Esophagus squamous epithelium (tissue), 5 donors: ENCODE measurements at places on chromosomes 4 and X.
A peak's percentile ranks its signal among the peaks of the same experiment; 100 is the strongest.

- no peak overlapping the region for H3K27ac ChIP-seq
- no peaks in the 10 kb centered on the region for H3K4me1 ChIP-seq
- no peaks in the 10 kb centered on the region for H3K27me3 ChIP-seq
- no peak overlapping the region for H3K4me3 ChIP-seq
- H3K36me3 ChIP-seq: no peaks in the 10 kb centered on the region
These were observed 60.6 kb downstream of the SYTL5 start for GRCh38 chrX:38066934-38067333.

GRCh38 chr4:64000241-64000640 is 409.0 kb downstream of the TECRL start:
- H3K27ac ChIP-seq: no peak overlapping the region
- DNase-seq: no peak
- no peak overlapping the region for H3K4me3 ChIP-seq
- no peaks in the 10 kb centered on the region for H3K36me3 ChIP-seq

GRCh38 chr4:156132196-156132595 is 178.5 kb upstream of the CTSO start:
- no peak overlapping the region for H3K27ac ChIP-seq
- no peaks in the 10 kb centered on the region for H3K36me3 ChIP-seq
- no peaks in the 10 kb centered on the region for H3K27me3 ChIP-seq
- DNase-seq: no peak
- H3K4me1 ChIP-seq: no peaks in the 10 kb centered on the region

- H3K27ac ChIP-seq: no peak overlapping the region
- H3K4me3 ChIP-seq: no peak overlapping the region
- no peak for DNase-seq
- peaks cover 56% of the 10 kb centered on the region for H3K27me3 ChIP-seq
- H3K4me1 ChIP-seq: no peaks in the 10 kb centered on the region
These were observed 29.0 kb downstream of the NKX3-2 start for GRCh38 chr4:13515268-13515667.

DNA sequence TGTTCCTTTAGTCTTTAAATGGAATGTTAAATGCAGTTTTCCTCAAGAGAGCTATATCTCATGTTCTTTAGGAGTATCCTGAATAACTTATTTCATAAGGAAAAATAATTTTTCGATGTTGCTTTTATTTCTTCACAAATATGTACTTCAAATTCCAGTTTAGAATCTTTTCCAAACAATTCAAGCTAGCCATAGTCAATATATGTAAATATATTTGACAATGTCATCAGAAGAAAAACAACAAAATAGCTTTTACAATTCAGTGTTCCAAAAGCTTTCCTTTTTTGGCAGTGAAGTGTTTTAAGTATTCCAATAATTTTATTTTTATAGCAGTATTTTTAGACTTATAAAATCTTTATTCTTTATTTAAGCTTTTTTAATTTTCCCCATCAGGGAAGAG is 1532.0 kb downstream of the PCDH18 start:
- no peak for DNase-seq
- no peak overlapping the region for H3K4me3 ChIP-seq
- H3K27ac ChIP-seq: no peak overlapping the region
- no peaks in the 10 kb centered on the region for H3K27me3 ChIP-seq
- H3K4me1 ChIP-seq: no peaks in the 10 kb centered on the region

- H3K4me3 ChIP-seq: no peak overlapping the region
- no peaks in the 10 kb centered on the region for H3K36me3 ChIP-seq
These were observed 21.8 kb upstream of the CAMK2D start for GRCh38 chr4:113783289-113783688.

- no peaks in the 10 kb centered on the region for H3K27me3 ChIP-seq
- no peak overlapping the region for H3K27ac ChIP-seq
- no peaks in the 10 kb centered on the region for H3K4me1 ChIP-seq
- no peak overlapping the region for H3K4me3 ChIP-seq
These were observed 88.4 kb downstream of the TTC29 start for GRCh38 chr4:146857298-146857697.

DNA sequence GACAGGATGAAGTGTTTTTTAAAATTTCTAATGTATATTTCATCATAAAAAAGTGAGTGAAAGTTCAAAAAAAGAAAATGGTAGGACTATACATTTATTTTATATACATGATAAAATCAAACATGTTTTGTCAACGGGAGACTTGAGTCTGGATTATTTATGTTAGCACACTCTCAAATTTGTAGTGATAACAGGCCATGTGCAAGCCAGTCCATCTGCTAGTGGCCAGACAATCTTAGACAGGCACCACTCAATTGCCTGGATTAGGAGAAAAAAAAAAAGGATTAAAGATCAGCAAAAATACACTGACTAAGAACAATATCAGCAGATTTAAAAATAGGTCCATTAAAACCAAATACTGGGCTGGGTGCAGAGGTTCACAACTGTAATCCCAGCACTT is 71.9 kb downstream of the KCNIP4 start:
- no peaks in the 10 kb centered on the region for H3K27me3 ChIP-seq
- no peaks in the 10 kb centered on the region for H3K4me1 ChIP-seq
- no peaks in the 10 kb centered on the region for H3K36me3 ChIP-seq
- no peak for DNase-seq
- no peak overlapping the region for H3K4me3 ChIP-seq
- no peak overlapping the region for H3K27ac ChIP-seq

DNA sequence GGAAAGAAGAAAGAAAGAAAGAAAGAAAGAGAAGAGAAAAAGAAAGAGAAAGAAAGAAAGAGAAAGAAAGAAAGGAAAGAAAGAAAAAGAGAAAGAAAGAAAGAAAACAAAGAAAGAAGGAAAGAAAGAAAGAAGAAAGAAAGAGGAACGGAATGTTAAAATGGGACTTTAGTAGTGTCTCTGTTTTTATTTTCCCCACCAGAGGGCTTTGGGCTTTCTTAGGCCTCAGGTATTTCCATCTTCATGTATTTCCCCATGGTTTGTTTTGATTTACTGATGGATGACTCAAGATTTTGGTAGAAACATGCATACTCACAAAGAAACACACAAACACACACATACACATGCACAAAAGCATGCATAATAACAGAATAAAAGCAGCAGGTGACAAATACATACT is 181.2 kb downstream of the AFF2 start:
- no peaks in the 10 kb centered on the region for H3K27me3 ChIP-seq
- no peak overlapping the region for H3K27ac ChIP-seq
- no peaks in the 10 kb centered on the region for H3K36me3 ChIP-seq
- DNase-seq: no peak
- H3K4me1 ChIP-seq: no peaks in the 10 kb centered on the region
- no peak overlapping the region for H3K4me3 ChIP-seq

DNA sequence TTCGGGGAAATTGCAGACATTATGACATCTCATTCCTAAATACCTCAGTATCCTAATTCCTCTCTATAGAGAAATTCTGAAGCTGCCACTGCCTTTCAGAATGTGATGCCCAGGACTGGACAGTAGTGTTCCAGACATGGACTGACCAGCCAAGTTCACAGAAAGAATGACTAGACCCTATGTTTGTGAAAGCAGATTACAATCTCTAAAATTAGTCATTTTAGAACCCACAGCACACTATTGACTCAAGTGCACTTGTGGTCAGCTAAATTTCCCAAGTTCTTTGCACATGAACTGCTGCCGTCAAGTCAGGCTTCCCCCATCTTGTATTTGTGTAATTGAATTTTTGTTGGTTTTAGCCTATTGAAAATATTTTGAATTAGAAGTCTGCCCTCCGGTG is 81.0 kb upstream of the ESX1 start:
- H3K27me3 ChIP-seq: peaks cover 61% of the 10 kb centered on the region
- H3K4me3 ChIP-seq: no peak overlapping the region
- no peak overlapping the region for H3K27ac ChIP-seq
- no peaks in the 10 kb centered on the region for H3K36me3 ChIP-seq

DNA sequence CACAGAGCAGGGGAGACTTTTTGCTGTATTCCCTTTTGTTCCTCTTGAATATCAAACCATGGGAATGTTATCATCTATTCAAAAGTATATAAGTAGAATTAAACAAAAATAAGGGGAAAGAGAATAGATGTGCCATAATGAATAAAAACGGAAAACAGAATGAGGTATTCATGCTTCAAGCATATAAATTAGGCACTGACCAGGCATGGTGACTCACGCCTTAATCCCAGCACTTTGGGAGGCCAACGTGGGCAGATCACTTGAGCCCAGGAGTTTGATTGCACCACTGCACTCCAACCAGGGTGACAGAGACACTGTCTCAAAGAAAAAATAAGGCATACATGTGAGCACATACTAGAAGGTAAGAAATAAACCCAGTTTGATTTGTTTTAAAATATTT is 16.3 kb upstream of the NEUROG2 start:
- H3K27me3 ChIP-seq: no peaks in the 10 kb centered on the region
- H3K36me3 ChIP-seq: no peaks in the 10 kb centered on the region
- no peak overlapping the region for H3K4me3 ChIP-seq
- DNase-seq: no peak
- no peaks in the 10 kb centered on the region for H3K4me1 ChIP-seq

GRCh38 chrX:107978707-107979307 is 3.4 kb downstream of the TEX13B start:
- no peak for DNase-seq
- H3K36me3 ChIP-seq: no peaks in the 10 kb centered on the region
- peaks cover 5% of the 10 kb centered on the region for H3K27me3 ChIP-seq
- no peak overlapping the region for H3K4me3 ChIP-seq

DNA sequence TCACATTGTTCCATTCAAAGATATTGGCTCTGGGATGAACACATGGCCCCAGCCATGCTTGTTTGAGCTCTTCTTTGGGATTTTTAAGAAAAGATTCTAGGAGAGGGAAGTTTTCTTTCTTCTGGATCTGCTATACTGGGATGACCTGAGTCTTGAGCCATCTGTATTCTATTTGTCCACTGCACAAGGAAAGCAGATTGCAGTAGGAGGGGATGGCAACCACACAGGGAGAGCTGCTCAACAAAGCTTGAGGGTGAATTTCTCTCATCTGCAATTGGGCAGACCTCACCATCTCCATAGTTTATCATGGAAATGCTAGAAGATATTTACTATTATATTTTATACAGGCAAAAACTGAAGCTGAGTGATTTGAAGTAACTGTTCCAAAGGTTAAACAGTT is 34.3 kb downstream of the ADH7 start:
- no peak overlapping the region for H3K4me3 ChIP-seq
- H3K36me3 ChIP-seq: no peaks in the 10 kb centered on the region
- H3K4me1 ChIP-seq: peaks cover 6% of the 10 kb centered on the region
- H3K27me3 ChIP-seq: no peaks in the 10 kb centered on the region
- no peak for DNase-seq

DNA sequence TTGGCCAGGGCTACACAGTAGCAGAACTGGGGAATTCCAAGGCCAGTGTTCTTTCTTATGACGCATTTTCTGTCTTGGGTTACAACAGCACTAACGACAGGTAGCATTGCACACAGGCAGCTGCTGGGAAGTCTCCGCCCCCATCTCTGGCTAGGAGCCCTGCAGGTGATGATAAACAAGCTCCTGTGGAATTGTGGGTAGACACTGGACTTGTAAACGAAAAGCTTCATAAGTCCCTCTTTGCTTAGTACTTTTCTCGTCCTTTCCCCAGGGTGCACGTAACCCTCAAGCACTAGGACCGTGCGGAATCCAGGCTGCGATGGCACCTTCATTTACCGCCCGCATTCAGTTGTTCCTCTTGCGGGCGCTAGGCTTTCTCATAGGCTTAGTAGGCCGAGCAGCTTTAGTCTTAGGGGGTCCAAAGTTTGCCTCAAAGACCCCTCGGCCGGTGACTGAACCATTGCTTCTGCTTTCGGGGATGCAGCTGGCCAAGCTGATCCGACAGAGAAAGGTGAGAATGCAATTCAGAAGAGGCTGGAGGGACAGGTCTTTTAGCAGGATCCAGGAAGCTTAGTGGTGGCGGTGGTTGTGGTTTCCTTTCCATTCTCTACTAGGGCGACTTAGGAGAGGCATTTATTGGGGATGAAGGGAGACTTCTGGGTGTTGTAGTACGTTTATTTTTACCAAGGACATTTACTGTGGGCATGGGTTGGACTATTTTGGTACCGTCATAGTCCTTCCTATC is at the start of gene FAAH2:
TSS of gene FAAH2 (plus strand) at position 200 of the 745 bp plus-strand sequence. CDS start at position 320, 120 bp downstream.
- no peaks in the 10 kb centered on the region for H3K36me3 ChIP-seq
- peak within 1 kb of the TSS; percentile 42 for H3K4me3 ChIP-seq
- no peaks in the 10 kb centered on the region for H3K27me3 ChIP-seq

DNA sequence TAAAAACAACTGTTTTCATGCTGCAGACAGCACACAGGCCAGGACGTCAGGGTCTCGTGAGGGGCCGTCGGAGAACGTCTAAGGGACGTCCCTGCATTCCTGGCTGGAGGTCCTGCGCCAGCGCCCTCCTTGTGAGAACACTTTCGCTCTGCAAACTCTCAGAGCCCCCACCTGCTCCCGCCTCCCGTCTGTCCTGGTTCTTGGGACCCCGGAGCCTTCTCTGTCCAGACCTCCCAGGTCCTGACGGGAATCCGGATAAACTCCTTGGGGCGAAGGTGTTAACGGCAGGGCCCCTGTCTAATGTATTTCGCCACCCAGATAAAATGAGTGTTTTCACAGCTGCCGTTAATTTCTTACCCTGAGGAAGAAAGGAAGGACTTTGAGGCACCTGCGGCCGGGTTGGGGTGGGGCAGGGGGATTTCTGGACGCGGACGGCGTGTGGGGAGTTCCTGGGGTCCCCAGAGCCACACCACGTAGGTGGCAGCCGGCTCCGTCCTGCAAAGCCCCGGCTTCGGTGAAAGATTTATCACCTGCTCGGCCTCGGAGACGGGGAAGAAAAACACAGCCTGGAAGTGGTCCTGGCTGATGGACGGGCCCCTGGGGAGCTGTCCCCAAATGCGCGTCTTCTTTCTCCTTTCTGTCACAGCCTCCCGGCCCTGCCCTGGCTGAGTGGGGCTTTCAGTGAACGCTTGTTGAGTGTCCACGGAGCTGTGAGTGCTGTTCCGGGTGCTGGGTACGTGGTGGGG is 35.1 kb upstream of the PPP2R3B start:
- no peaks in the 10 kb centered on the region for H3K36me3 ChIP-seq
- DNase-seq: no peak
- no peaks in the 10 kb centered on the region for H3K4me1 ChIP-seq
- no peak overlapping the region for H3K4me3 ChIP-seq
- H3K27ac ChIP-seq: no peak overlapping the region
- H3K27me3 ChIP-seq: no peaks in the 10 kb centered on the region

DNA sequence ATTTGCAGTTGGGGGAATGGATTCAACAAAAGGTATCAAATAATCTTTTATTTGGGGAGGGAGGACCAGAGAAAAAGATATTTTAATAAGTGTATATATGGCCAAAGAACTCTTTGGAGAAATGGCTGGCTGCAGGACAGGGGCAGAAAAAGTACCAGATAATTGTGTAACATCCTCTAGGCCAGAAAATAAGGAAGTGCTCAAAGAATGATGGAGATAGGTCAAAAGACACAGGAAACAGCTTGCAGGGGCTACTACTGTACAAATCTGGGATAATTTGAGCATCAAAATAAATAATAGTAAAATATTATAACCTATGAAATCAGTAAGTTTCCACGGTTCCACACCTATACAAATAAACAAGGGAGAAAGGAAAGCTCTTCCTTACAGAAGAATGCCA is 34.8 kb downstream of the KLHL5 start:
- H3K27me3 ChIP-seq: no peaks in the 10 kb centered on the region
- no peaks in the 10 kb centered on the region for H3K4me1 ChIP-seq
- H3K4me3 ChIP-seq: no peak overlapping the region
- no peak for DNase-seq
